DMS153 (cell line): ENCODE measurements at places on chromosomes 13 and 19.

GRCh38 chr13:48403151-48403631 is 9.7 kb downstream of the LPAR6 start:
- DNase-seq, result no peak

DNA sequence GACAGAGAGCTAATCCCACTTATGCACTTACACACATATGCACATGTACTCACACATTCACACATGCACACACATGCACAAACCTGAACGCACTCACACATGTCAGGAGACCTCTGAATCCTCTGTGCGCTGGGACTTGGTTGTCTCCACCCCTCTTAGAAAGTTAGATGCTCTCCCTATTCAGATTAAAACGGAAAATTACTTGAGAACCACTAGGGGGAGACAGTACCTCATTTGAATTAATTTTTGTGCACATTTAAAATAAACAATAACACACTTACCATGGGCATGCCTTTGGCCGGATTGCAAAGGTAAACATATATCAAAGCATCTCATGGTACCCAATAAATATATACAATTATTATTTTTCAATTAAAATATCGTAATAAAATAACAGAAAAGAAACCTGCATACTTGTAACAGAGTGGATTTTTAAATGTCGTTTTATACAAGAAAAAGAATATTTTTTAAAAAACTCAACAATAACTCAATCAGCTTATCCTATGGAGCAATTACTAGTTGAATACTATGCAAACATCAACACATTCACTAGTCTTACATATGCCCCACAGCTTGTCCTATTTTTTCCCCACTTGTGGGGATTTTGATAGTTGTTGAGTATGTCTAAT is 9.5 kb upstream of the LILRB4 start:
- no peak for DNase-seq

- DNase-seq, result no peak
These were observed 9.3 kb upstream of the COG6 start for GRCh38 chr13:39646122-39646521.

DNA sequence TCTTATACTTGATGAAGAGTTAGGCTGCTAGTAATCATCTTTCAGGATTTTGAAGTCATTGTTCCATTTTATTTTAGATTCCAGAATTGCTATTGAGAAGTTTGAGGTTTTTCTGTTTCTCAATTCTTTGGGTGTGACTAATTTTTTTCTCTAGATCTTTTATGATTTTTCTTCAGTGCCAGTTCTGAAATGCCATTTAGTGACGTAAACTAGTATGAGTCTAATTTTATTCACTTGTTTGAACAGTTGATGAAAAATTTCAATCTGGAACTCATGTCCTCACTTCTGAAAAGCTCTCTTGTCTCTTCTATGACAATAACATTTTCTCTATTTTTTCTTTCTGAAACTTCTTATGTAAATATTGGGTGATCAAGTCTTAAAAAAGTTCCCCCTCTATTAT is 188.5 kb upstream of the HTR2A start:
- DNase-seq, result no peak

DNA sequence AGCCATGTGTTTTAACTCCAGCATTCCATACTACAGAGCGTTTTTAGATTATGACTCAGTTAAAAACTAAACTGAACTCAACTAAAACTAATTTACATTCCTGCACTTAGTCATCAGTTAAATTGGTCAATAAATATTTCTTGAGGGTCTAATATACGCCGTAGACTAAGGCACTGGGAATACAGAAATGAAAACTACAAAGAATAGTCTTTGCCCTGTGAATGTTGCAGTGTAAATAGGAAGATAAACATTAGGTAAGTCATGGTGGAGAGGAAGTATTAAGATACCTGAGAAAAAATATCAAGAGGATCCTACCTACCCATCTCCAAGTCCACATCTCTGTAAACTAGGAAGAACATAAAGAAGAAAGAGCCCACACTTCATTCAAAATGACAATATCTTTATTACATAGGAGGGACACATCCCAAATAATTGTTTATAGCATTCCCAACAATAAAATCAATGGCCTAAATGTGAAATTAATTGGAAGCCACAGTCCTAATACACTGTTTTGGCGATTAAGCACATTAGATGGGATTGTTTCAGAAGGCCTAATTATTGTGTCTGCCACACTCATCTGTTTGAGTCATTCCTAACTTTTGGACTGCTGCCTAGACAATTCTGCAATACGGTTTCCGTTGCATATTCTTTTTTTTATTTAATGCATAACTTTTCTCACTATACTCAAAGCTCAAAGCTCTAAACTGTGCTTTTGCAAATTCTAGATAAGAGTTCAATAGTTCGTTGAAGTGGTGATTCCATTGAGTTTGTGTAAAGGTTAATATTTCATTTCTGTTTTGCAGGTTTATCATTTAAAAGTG is 52.9 kb downstream of the MBNL2 start:
- no peak for DNase-seq

- DNase-seq, result no peak
These were observed 163.1 kb upstream of the TSHZ3 start for GRCh38 chr19:31512181-31512970.

- no peak for DNase-seq
These were observed 42.6 kb downstream of the ZNF146 start for GRCh38 chr19:36257520-36257876.

- DNase-seq, result no peak
These were observed 20.2 kb upstream of the CEACAM6 start for GRCh38 chr19:41735071-41735600.

GRCh38 chr13:22080832-22081231 is 410.0 kb downstream of the FGF9 start:
- peak; percentile 11 for DNase-seq

DNA sequence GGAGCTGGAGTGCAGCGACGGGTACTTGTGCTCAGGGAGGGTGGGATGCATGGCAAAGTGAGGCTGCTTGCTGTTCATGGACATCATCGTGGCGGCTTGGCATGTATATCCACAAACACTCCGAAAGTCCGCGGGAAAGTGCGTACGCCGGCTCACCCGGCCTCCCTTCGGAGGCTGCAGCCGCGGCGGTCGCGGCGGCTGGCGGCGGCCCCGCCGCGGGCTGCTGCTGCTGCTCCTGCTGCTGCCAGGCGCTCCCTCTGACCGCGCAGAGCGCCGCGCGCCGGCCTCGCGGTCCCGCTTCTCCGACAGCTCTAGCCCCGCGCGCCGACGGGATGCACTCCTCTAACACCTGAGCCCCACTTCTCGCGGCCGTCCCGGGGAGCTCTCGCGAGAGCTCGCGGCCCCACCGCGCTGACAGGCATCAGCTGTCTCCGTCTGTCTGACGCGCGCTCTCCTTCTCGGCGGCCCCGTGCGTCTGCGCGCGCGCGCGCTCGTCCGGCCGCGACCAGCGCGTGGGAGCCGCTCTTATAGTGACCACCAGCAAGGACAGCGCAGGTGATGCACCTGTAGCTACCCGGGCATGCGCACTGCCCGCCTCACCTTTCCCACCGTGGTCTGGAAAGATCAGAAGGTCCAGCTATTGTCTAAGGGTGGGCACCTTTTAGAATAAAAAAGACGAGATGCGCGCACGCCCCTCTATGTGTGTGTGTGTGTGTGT is at the start of gene POU4F1:
Gene POU4F1 (minus strand): TSS at position 313 of the 718 bp plus-strand sequence. CDS start 226 bp downstream, at position 87.
- DNase-seq, result peak; percentile 88

DNA sequence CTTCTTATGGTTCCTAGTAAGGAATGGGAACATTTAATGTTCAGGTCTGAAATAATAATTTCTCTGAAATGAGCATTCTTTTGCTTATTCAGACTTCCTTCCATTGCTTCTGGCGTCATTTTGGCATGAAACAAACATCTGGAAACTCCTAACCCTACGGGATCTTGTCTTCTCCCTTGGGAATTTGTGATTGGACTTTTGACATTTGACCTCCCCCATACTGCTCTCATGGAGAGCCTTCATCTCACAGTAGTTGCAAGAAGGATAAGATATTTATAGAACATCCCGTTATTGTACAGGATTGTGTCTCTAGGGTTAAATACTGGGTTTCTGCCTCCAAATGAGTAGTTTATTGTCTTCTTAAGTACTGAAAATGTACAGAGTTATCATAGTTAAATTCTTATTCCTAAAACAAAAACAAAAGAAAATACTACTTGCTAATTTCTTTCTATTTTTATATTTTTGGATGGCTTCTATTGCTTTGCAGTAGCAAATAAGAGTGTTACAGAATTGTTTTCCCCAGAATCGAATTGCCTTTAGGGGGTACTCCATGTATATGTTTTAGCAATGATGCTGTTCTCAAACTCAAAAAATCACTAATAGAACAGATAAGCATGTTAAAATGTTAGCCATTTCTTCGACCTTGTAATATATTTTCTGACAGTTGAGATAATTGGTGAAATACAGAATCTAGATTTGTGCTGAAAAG is 366.8 kb downstream of the DLEU7 start:
- DNase-seq, result no peak

DNA sequence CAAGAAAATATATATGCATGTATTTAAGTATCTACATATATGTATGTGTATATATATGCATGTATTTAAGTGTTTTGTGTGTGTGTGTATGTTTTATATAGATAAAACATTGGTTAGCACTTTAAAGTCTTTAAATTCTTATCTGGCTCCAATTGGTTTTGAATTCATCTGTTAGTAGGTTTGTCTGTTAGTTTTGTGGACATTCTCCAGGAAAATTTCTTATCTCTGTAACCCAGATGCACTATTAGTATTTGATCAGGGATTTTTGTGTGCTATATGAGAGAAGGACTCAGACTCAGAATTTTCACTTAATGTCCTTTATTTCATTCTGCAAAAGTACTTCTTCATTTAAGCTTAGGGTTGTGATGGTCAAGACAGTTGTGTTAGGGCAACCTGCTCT is 103.1 kb downstream of the ITGBL1 start:
- no peak for DNase-seq

- DNase-seq, result no peak
These were observed 354.3 kb downstream of the KLF12 start for GRCh38 chr13:73779881-73780280.

DNA sequence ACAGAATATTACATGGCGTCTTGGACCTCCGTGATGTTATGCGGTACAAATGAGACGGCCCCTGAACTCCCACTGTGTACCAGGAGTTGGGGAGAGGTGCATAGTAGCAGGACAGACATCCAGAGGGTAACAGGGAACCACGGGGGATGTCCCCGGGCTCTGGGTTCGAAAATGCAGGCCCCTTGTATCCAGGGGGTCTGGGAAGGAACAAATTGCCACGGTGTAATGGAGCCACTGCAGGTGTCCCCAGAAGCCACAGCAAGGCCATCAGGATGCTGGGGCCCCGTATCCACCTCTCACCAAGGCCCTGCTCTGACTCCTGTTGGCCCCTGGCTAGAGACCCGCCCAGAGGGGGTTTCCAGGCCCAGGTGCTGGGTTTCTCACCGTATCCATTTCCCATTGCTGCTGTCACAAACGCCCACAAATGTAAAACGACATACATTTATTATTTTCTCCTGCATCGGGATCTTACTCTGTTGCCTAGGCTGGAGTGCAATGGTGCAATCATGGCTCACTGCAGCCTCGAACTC is 77.8 kb downstream of the INSR start:
- DNase-seq, result no peak

GRCh38 chr13:95251641-95252040 is 49.6 kb downstream of the ABCC4 start:
- no peak for DNase-seq

DNA sequence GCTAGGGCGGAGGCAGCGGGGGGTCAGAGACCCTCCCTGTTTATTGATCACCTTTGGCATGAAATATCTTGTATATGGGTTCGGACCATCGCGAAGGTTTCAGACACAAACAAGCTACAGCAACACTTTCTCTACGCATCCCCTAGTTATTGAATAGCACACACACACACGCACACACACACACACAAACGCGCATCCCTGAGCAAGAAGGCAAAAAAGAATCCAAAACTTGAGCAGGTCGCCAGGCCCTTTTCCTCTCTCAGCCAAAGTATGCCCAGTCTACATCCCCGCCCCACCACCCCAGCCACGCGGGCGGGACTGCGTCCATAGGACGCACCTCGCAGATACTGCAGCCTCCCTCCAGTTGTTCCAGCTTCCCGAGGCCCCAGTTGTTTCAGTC is 16.0 kb downstream of the POU4F1 start:
- no peak for DNase-seq

- DNase-seq, result no peak
These were observed 4.3 kb downstream of the ONECUT3 start for GRCh38 chr19:1757468-1758230.

GRCh38 chr19:12749938-12750521 is 1.6 kb upstream of the BEST2 start:
- no peak for DNase-seq

GRCh38 chr19:35397064-35397463 is 26.2 kb downstream of the GPR42 start:
- no peak for DNase-seq

DNA sequence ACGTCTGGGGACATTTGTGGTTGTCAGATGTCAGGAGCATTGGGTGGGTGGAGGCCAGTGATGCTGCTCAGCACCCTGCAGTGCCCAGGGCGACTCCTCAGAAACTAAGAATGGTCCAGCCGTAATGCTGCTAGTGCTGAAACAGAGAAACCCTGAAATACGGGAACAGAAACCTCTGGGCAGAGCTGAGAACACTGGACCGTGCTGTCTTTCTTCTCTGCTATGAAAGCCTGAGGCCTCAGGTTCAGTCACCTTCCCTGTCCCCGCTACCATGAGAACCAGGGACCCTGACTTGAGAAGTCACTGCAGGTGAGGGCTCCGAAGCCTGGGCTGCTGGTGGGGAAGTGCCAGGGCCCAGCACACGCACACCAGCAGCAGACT is 13.4 kb downstream of the CAPS start:
- DNase-seq, result no peak

DNA sequence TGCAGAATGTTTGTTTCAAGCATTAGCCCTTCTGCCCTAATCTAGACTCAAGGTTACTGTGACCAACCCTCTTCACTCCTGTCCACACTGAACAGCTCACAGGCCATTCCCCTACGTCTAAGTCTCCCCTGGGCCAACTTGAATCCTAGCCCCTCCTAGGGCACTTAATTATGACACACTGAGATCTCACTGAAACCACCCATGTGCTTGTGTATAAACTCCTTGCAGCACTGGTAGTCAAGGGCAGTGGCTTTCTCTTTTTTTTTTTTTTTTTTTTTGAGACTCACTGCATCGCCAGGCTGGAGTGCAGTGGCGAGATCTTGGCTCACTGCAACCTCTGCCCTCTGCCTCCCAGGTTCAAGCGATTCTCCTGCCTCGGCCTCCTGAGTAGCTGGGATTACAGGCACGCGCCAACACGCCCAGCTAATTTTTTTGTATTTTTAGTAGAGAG is 1.9 kb upstream of the AKT2 start:
- DNase-seq, result no peak

- no peak for DNase-seq
These were observed 118.3 kb upstream of the RNF113B start for GRCh38 chr13:98295371-98295770.

- no peak for DNase-seq
These were observed 82.5 kb upstream of the FGF14 start for GRCh38 chr13:102484329-102484728.
